ENCODE measurements at places on chromosomes 6 and 20. TPM values are rescaled to one million over a fixed set of nuclear protein-coding genes. Genes with fewer than 3 reads are reported as not detected.

Gene NRN1
- polyA plus RNA-seq: 6.4 TPM

Gene TAGAP
- polyA plus RNA-seq: 1.0 TPM

Gene MTRF1L
- polyA plus RNA-seq: 9.0 TPM

Gene RAET1G
- polyA plus RNA-seq: 11.5 TPM

Gene KHDC1L
- not detected for polyA plus RNA-seq

GRCh38 chr6:140314682-140315081 lies 940.2 kb upstream of the CITED2 start:
- DNase-seq: peak; percentile 72

- no peak for DNase-seq
Measured at GRCh38 chr20:8390500-8390899, 258.4 kb downstream of the PLCB1 start.

GRCh38 chr6:68572525-68572924 lies 62.6 kb upstream of the ADGRB3 start:
- no peak for DNase-seq

- no peak for DNase-seq
Measured at GRCh38 chr6:10303608-10304506, 111.0 kb downstream of the TFAP2A start.

GRCh38 chr6:14313248-14313647 lies 195.7 kb downstream of the CD83 start:
- DNase-seq: no peak

DNA sequence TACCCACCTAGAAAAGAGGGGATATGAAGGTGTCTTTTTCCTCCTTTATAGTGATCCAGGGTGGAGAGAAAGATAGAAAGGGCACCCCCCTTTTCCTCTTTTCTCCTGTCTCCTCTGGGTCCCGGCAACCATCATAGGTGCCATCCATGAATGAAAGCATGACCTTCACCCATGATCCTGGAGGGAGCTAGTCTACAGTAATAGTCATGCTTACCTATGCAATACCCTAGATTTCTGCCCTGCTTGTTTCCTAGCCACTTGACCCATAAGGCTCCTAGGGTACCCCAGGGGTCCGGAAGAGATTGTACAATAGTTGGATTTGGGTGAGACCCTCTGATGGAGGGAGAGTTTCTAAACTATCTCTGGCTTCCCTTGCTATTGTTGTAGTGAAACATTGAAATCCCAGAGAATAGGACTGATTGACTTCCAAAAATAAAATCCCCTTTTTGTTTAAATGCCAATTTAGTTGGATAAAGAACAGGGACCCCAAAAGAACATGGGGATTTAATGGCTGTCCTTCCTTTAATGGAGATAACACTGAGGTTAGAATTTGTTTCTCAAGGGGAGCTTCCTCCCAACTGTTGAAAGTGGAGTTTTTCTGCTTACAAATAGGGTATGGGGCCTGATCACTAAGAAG lies 366.8 kb upstream of the KHDRBS2 start:
- DNase-seq: no peak

DNA sequence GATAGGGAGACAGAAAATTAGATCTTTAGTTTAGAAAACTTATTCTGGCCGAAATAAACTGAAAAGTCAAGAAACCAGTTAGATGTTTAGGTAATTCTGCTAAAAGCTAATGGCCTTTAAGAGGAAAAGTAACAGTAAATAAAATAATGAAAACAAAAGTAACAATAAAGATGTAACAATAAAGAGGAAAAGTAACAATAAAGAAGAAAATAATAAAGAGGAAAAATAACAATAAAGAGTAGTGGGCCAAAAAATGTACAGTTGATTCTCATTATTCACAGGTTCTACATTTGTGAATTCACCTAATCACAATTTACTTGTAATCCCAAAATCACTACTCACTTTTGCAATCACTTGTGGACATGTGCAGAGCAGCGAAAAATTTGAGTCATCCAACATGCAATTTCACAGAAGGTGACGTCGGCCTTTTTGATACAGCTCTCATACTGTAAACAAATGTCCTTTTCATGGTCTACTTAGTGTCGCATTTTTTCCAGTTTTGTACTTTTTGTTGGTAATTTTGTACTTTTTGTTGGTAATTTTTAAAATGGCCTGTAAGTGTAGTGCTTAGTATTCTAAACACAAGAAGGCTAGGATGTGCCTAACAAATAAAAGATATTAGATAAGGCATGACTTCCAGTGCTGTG lies 24.0 kb downstream of the HBS1L start:
- DNase-seq: peak; percentile 9

DNA sequence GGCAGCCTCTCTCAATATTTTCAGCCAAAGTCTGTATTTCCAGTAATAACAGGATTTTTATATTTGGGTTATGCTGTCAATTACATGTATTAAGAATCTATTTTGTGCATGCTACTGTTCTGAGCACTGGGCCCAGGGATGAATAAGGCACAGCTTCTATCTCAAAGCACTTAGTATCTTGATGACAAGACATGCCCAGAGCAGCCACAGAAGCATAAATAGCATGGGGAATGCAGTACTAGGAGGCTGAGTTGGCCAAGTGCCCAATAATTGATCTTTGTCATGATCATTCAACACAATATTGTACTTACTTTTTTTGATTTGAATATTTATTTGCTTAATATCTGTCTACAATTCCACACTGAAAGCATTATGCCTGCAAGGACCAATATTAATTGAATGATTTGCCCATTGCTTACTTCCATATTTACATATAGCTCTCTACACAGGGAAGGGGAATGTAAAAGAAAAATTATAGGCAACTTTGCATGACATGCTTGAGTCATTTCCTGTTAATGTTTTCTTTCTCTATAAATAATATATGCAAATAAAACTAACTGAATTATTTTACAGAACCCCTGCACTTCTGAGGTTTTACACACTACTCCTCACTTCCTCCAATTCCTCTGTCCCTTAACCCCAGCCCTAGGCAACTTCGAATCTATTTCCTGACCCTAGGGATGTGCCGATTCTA lies 298.9 kb upstream of the BMP2 start:
- no peak for DNase-seq

DNA sequence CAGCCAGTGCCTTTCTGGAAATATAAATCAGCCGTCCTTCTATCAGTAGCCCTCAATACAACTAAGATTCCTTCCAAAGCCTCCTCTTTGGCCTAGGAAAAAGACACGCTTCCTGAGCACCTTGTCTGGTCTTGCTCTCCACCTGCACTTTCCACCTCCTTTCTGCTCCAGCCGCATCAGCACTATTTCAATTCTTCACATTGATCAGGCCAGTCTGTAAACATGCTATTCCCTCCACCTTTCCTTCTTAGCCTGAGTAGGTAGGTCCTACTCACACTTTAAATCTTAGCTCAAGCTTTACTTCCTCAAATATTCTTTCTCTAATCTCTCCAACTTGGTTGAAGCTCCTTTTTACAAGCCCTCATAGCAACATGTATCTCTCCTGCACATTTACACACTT lies 11.4 kb downstream of the RANBP9 start:
- no peak for DNase-seq
